Testis (tissue), 5 donors: ENCODE measurements at places on chromosomes 1 and 21. TPM values are rescaled to one million over a fixed set of nuclear protein-coding genes. Genes with fewer than 3 reads are reported as not detected.
A peak's percentile ranks its signal among the peaks of the same experiment; 100 is the strongest.

GRCh38 chr1:185291652-185292051 is 25.4 kb downstream of the IVNS1ABP start:
- no peaks in the 10 kb centered on the region for H3K4me1 ChIP-seq
- H3K36me3 ChIP-seq: peaks cover 3% of the 10 kb centered on the region
- H3K27ac ChIP-seq: no peak overlapping the region
- no peak overlapping the region for H3K4me3 ChIP-seq
- DNase-seq: no peak

GRCh38 chr1:159663552-159663951 is 50.8 kb downstream of the CRP start:
- H3K4me3 ChIP-seq: no peak overlapping the region
- no peaks in the 10 kb centered on the region for H3K36me3 ChIP-seq
- H3K4me1 ChIP-seq: no peaks in the 10 kb centered on the region
- no peak overlapping the region for H3K27ac ChIP-seq

GRCh38 chr1:64318428-64318827 is 115.0 kb downstream of the UBE2U start:
- no peaks in the 10 kb centered on the region for H3K27me3 ChIP-seq
- H3K4me1 ChIP-seq: no peaks in the 10 kb centered on the region
- no peak overlapping the region for H3K4me3 ChIP-seq

GRCh38 chr1:226364514-226364899 is 43.4 kb downstream of the PARP1 start:
- H3K36me3 ChIP-seq: no peaks in the 10 kb centered on the region
- H3K27ac ChIP-seq: no peak overlapping the region
- no peaks in the 10 kb centered on the region for H3K4me1 ChIP-seq

DNA sequence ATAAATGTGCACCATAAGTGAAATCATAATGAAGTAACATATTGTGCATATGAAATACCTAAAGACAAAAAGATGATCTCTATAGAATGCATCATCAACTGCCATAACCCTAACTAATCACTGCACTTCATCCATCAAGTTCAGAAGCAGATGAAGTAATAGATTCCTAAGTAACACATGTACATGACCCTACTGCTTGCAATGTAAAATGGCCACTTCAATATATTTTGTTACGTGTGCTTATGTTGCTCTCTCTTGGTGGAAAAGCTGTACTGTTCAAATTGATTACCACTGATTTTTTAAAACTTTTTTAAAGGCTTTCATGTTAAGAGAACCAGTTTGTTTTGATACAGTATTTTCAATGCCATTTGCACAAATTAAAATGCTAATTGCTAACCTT is 141.8 kb downstream of the TTLL7 start:
- no peak overlapping the region for H3K4me3 ChIP-seq
- H3K27ac ChIP-seq: no peak overlapping the region
- H3K4me1 ChIP-seq: no peaks in the 10 kb centered on the region
- DNase-seq: no peak
- H3K27me3 ChIP-seq: no peaks in the 10 kb centered on the region

DNA sequence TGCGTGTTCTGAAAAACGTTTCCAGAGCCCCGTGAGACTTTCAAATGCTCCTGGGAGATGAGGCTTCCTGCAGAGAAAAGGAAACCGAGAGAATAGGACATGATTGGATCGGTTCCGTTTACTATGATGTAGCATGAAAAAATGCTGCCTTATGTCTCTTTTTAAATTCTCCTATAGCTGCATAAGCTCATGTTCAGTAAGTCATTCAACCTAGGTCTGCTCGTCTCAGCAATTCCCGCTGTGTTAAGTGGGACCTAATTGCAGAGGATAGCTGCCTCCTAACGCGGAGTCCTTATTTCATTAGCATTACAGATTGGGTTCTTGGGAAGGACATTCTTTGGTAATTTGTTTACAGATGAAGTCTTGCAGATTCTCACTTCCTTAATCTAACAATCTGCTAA is 165.3 kb downstream of the GALNT2 start:
- H3K4me1 ChIP-seq: peaks cover 21% of the 10 kb centered on the region
- DNase-seq: peak; percentile 9
- no peak overlapping the region for H3K4me3 ChIP-seq
- H3K27ac ChIP-seq: peak overlapping the region; percentile 55

DNA sequence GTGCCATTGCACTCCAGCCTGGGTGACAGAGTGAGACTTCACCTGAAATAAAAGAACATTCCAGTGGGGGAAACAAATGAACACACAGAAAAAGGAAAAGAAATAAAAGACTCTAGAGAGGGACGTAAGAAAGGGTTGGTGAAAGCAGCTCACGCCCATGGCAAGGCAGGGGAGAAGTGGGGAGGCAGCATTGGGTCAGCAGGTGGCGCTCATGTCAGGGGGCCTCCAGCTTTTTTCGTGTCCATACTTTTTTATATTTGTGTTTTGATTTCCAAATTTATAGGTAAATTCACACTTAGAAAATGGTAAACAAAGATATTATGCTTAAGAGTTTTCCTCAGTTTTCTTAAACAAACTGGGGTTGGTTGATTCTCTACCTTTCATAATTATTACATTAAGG is 45.5 kb downstream of the VPS13D start:
- H3K4me1 ChIP-seq: no peaks in the 10 kb centered on the region
- H3K27me3 ChIP-seq: no peaks in the 10 kb centered on the region
- no peaks in the 10 kb centered on the region for H3K36me3 ChIP-seq
- H3K27ac ChIP-seq: no peak overlapping the region
- no peak overlapping the region for H3K4me3 ChIP-seq

DNA sequence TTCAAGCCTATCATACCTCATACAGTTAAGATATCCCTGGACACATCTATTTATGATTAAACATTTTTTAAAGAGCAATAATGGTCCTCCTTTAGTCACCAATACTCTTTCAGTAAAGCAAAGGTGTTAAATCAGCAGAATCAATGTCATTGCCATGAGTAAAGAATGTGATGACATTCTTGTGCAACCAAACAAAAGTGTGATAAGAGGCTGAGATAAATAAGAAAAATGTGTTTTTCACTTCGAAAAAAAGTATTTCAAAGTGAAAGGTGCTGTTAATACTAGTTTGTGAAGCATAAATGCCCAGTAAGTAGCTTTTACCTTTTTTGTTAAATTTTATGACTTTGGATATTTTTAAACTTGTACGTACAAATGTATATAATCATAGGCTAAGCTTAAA is 8.4 kb downstream of the SLC44A5 start:
- DNase-seq: no peak
- no peaks in the 10 kb centered on the region for H3K27me3 ChIP-seq
- H3K4me3 ChIP-seq: no peak overlapping the region
- no peaks in the 10 kb centered on the region for H3K36me3 ChIP-seq
- no peaks in the 10 kb centered on the region for H3K4me1 ChIP-seq

DNA sequence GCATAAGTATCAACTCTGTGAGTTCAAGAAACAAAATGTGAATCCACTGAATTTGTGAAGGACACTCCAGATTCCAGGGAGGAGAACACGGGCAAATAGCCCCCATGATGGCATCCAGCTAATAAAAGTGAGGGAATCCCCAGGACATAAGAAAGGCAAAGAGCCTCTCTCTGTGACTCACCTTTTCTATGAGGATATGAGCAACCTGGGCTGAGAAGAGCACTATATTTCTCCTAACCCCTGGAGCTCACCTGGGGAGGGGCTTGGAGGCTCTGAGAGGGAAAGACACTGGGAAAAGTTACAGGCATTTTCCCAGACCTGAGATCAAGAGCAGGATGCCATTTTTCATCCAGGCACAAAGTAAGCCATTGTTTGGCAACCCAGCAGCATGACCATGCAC is 1298.8 kb downstream of the PLA2G4A start:
- H3K4me1 ChIP-seq: no peaks in the 10 kb centered on the region
- no peak for DNase-seq

- DNase-seq: no peak
- H3K27ac ChIP-seq: no peak overlapping the region
- no peaks in the 10 kb centered on the region for H3K36me3 ChIP-seq
- no peaks in the 10 kb centered on the region for H3K27me3 ChIP-seq
- no peaks in the 10 kb centered on the region for H3K4me1 ChIP-seq
These were observed 729.6 kb upstream of the PTBP2 start for GRCh38 chr1:95991787-95992520.

The SLC5A9 gene
- total RNA-seq: 3.0 TPM

The RORC gene
- total RNA-seq: 70.4 TPM

The MIS18A gene
- total RNA-seq: 32.6 TPM

The PBX1 gene
- total RNA-seq: 25.0 TPM
